ENCODE measurements at places on chromosomes 1 and 21.

- DNase-seq = no peak
Measured at GRCh38 chr1:26023826-26024225, 2.3 kb downstream of the EXTL1 start.

- DNase-seq = no peak
Measured at GRCh38 chr1:234527346-234527745, 48.4 kb upstream of the TARBP1 start.

DNA sequence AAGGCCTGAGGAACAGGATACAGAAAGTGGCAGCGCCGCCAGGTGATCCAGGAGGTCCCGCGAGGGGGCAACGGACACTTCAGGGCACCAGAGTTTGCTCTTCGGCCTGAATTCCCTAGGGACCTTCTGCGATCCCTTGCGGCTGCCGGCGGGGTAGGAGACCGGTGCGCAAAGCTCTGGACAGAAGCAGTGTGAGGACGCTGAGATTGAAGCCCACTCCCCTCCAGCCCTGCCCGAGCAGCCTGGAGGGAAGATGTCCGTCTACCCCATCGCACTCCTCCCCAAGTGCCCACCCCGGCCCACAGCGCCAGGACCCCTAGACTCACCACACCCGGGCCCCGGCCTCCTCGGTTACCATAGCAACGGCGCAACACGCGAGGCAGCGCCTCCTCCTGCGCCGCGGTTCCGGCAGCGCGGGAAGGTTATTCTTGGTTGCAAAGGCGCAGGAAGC lies at the start of gene ANKRD45:
ANKRD45 (minus strand) TSS at position 361 of the 451 bp plus-strand sequence. CDS start 10,433 bp downstream, outside the sequence.
- no peak for DNase-seq

DNA sequence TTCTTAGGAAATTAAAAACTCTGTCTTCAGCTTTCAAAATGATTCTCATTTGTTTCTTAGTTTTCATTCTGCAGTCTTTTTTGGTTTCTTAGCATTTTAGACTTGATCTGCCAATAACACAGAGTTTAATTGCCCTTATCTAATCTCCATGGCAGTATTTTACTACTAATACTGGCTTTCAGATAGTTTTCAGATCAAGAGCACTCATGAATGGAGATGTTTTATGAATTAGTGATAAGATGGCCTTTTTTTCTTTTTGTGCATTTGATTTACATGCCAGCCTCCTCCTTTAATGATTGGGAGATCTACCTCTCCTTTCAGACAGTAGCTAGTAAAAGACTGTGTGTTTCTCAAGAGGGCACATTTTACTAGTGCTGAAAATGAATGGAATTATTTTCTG lies 5.6 kb downstream of the MIA3 start:
- DNase-seq = no peak

GRCh38 chr1:239944666-239945065 lies 147.0 kb upstream of the FMN2 start:
- no peak for DNase-seq

DNA sequence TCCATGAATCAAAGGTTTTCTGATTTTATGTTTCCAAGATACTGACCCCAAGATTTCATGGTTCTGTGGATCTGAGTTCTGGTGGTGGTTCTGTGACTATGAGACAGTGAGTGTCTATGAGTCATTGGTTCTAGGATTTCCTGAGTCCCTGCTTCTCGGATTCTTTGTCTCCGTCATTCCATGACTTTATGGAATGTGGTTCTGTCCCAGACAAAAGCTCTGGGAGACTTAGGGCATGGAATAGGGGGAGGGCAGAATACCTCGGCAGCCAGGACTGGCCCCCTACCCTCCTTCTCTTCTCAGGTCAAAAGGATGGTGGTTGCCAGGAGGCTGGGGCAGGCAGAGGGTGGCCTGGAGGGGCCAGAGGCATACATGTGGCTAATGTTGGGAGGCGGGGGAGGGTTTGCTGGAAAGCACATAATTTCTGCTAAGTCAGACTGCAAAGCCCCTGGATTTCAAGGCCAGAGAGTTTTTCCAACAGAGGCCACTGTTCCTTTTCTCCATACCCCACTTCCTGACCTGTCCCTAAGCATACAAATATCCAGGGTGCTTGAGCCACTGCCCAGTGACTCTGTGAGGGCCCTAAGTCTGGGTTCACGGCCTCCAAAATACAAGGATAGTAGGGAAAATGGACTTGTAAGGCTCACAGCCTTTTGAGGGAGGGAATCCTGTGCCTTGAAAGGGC lies 17.2 kb downstream of the CDCP2 start:
- DNase-seq = no peak
